ENCODE measurements at places on chromosomes 6 and 20.

GRCh38 chr6:6466967-6467761 is 121.4 kb upstream of the LY86 start:
- no peak for DNase-seq

DNA sequence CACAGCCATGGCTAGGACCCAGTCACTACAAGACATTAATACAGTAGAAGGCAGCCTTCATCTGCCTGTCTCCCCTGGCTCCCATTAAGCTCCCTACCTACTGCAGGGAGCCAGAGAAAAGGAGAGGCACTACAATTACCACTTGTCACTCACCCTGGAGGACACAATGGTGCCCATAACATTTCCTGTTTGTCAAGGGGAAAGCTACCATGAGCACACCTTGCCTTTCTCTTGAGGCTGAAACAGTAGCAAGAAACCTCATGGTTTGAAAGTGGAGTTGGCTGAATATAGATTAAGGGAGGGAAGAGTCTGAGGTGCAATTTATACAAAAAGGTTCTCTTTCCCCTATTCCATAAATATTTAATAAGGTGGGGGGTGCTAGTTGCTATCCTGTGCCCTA is 27.9 kb downstream of the STK38 start:
- DNase-seq: no peak

- no peak for DNase-seq
Observed at GRCh38 chr6:7267466-7268091, 45.4 kb downstream of the SSR1 start.

DNA sequence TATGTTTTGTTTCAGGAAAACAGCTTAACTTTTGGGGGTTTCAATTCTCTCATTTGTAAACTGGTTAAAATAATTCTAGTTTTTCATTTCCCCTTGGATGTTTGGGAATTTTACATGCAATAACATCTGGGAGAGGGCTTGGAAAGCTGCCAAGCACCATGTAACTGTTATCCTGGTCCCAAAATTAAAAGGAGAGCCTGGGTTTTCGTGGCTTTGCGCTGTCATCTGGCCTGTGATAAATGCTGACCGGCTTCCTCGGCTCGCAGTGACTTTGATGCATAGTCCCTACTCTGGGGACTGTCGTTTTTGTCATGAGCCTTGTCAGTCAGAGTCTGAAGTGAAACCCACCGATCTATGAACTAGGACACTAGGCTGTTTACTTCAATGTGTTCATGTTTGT is 12.2 kb downstream of the SLC35F1 start:
- DNase-seq: no peak

DNA sequence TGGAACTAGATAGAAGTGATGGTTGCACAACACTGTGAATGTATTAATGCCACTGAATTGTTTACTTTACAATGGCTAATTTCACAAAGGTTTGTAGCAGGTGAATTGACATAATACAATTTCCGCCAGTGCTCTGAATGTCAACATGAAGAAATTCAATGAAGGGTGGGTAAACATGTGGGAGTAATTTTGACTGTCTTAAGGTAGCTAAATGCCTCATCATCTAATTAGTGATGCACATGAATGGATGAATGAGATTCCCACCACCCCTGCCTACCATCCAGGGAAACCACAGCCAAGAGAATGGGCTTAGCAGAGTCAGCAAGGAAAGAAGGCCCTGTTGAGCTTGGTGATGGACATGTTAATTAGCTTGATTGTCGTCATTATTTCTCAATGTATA is 275.3 kb downstream of the ALDH8A1 start:
- no peak for DNase-seq

- DNase-seq: no peak
Observed at GRCh38 chr6:143264986-143265764, 185.3 kb downstream of the ADAT2 start.

DNA sequence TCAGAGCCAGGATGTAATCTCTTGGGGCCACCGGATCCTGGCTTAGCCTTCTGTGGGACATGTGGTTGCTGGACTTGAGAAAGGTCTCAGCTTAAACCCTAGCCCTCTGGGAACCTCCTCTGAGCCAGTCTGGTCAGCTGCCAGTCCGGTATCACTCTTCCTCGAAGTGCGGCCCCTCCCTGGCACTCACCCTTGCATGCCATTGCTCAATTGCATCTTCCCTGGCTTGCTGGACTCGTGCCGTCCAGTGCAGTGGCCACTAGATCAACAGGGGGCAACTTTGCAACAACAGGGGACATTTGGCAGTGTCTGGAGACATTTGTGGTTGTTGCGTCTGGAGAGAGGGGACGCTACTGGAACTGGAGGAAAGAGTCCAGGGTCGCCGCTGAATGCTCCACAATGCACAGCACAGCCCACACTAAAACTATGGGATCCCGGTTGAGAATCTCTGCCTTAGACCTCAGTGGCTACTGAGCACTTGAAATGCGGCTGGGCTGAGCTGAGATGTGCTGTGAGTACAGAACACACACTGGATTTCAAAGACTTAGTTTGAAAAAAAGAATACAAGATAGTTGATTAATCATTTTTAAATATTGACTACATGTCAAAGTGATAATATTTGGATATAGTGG is 152.1 kb downstream of the TFAP2C start:
- DNase-seq: no peak

DNA sequence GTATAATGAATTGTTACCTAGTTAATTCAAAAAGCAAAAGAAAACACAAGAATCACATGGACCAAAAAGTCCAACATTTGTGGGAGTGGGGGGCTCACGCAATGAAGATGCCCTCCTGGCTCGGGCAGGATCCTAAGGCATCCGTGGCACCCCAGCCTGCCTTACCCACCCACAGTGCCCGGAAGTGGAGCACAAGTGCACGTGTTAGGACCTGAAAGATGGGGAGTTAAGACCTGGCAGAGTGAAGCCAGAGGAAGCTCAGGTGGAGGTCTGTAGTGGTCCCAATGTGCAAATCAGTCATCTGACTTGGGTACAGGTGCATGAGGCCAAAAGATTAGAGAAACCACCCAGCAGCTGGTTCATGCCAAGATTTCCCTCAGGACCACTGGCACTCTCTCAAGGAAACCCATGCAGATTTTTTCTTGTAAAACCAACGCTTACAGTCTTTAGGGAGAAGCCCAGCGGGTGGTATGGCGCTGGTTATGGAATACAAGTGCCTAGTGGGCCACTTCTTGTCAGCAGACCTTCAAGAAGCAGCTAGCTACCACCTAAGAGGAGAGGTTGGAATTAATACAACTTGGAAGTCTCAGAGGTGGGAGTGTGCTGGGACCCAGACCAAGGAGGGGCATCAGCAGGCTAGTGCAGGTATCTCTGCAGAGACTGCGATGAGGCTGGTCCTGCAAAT is 42.1 kb downstream of the BFSP1 start:
- no peak for DNase-seq

DNA sequence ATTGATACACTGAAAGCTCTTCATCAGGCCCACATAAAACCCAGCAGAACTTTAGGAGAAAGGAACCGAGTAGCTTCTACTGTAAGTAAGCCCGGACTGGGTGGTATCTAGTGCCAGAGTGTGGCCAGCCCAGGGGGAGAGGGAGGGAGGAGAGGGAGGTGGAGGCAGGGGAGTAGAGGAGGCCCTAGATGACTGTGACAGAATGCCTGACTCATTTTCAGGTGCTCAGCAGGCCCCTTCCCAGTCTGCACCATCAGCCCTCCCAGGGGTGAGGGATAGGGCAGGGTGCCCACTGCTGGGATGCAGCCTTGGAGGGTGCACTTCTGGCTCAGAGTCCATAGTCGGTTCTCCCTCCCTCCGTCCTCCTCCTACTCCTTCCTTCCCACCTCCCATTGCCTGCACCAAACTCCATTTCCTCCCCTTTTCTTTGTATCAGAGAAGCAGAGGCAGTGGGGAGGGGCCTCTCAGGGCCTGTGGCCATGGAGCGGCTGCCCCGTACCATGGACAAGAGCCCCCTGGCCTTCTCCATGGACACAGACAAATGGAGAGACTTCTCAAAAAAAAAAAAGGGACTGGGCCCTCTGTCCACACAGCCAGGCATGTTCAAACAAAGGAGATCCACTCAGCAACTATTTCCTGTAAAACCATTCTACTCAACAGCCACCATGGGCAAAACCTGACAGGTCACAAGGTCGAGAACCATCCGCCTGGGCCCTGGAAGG is 184.9 kb upstream of the SNX9 start:
- no peak for DNase-seq

DNA sequence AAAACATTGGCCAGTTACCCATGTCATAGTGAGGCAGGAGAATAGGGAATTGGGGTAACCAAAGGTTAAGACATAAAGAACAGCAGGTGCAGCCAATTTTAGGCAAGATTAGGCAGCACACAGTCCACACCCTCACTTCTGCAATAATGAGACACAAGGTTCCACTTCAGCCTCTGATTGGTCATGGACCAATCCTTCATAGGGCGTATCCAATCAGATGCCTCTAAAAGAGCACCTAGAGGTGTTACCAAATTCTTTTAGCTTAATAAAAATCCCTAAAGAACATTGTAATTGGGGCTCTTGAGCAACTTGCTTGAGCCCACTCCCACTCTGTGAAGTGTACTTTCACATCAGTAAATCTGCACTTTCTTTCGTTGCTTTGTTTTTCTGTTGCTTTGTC is 302.4 kb downstream of the PREX1 start:
- no peak for DNase-seq

- DNase-seq: no peak
Observed at GRCh38 chr20:62728028-62728780, 19.6 kb downstream of the NTSR1 start.

GRCh38 chr20:32487381-32487780 is 97.8 kb downstream of the NOL4L start:
- no peak for DNase-seq

DNA sequence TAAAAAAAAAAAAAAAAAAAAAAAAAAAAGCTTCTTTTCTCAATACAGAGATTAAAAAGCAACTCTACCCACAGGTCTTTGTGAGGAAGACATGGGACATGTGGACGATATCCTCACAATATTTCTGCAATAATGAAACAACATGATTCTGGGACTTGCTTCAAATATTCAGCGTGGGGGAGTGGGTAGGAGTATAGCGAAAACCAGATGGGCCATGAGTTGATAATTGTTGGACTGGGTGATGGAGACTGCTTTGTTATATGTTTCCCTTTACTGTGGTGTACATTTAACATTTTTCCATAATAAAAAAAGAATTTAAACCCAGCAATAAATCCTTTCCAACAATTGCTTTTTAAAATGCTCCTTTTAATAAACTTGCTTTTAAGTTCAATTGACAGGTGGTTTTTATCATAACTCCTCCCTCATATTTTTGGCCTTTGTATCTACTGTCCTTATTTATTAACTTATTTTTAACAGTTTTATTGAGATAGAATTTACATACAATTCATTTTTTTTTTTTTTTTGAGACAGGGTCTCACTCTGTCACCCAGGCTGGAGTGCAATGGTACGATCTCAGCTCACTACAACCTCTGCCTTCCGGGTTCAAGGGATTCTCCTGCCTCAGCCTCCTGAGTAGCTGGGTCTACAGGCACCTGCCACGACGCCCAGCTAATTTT is 40.4 kb upstream of the ARFGEF2 start:
- no peak for DNase-seq

DNA sequence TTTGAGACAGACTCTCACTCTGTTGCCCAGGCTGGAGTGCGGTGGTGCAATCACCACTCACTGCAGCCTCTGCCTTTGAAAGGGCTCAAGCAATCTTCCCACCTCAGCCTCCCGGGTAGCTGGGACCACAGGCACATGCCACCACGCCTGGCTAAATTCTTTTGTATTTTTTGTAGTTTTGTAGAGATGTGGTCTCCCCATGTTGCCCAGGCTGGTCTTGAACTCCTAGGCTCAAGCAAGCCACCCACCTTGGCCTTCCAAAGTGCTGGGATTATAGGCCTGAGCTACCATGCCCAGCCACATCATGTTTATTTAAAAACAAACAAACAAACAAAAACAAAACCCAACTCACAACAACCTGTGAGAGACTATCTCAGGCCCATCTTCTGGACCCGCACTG is 29.7 kb upstream of the APCDD1L start:
- DNase-seq: no peak

GRCh38 chr6:146361128-146361924 is 182.3 kb upstream of the RAB32 start:
- DNase-seq: no peak

DNA sequence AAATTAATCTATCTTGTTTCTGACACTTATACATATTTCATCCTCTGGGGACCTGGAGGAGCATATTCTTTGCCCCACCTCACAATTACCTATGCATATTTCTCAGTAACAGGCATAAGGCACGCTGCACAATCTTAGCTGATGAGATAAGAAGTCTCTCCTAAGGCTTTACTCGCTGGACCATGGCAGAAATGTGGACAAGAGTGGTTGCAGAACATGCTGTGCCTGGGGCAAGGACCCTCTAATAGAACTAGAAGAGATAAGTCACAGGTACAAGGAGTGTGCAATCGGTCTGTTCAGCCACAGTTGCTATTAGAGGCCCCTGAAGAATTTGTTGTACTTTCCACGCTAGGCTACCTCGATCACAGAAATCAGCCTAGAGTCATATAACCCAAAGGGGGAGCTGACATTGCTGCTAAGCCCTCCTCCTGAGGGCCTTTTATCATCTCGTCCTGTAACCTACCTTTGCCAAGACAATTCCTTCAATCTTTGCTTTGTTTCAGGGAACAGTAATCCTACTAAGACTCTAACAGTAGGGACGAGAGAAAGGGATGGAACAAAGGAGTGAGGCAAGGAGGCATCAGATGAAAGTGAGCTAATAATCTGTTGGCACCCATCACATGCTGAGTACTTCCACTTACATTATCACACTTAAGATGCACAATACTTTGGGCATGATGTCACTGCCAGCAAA is 16.1 kb upstream of the DEFB129 start:
- DNase-seq: no peak

GRCh38 chr6:90494067-90494780 is 92.6 kb downstream of the MAP3K7 start:
- no peak for DNase-seq
